Sigmoid colon (tissue), 7 donors: ENCODE measurements at places on chromosomes 6 and 20. TPM values are rescaled to one million over a fixed set of nuclear protein-coding genes. Genes with fewer than 3 reads are reported as not detected.

GRCh38 chr20:37958856-37959520 is 56.1 kb downstream of the VSTM2L start:
- DNase-seq = no peak
- no peaks in the 10 kb centered on the region for H3K4me1 ChIP-seq
- H3K27ac ChIP-seq = no peak overlapping the region
- no peaks in the 10 kb centered on the region for H3K27me3 ChIP-seq
- no peak overlapping the region for H3K4me3 ChIP-seq

GRCh38 chr20:51402201-51402600 is 140.3 kb downstream of the NFATC2 start:
- no peaks in the 10 kb centered on the region for H3K27me3 ChIP-seq
- H3K27ac ChIP-seq = no peak overlapping the region
- no peaks in the 10 kb centered on the region for H3K36me3 ChIP-seq

The LAMA5 gene
- 110 TPM for total RNA-seq

The OOEP gene
- not detected for total RNA-seq

DNA sequence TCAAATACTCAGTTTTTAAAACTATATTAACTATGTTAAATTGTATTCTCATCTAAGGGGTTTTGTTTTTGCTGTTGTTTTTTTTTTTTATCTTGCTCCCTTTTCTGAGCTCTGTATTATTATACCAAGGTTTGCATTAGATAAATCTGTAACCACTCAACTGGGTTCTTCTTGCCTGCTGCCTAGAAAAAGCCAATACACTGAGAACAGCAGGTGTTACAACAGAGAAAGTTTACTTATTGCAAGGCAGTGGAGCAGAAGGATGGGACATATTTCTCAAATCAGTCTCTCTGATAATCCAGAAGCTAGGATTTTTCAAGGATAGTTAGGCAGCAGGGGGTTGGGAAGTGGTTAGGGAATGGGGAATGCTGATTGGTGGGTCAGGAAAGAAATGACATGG is 378.8 kb upstream of the PLCB4 start:
- no peak overlapping the region for H3K27ac ChIP-seq
- no peak for DNase-seq
- peaks cover 2% of the 10 kb centered on the region for H3K36me3 ChIP-seq
- no peaks in the 10 kb centered on the region for H3K4me1 ChIP-seq
- no peaks in the 10 kb centered on the region for H3K27me3 ChIP-seq

DNA sequence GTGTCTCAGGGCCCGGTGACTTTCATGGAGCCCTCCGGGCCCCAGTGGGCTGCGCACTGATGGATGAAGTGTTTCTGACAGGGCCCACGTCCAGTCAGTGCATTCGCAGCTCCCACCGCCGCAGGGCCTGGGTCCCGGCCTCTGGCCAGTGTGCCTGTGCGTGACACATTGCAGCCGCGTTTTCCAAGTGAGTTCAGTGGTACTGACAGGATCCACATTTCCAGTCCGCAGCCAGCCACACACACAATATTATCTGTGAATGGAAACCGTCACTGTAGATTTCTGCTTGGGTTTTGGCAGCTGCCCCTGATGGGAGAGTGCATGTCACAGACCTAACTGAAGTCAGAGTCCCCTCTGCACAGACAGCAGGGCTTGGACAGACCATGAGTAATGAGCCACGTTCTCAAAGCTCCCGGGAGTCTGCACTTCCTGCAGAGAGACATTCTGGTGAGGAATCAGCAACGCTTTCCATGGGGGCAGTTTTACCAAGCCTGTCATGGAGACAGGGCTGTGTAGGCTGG is 171.4 kb downstream of the MYLK4 start:
- H3K27ac ChIP-seq = no peak overlapping the region
- no peak for DNase-seq
- no peaks in the 10 kb centered on the region for H3K4me1 ChIP-seq
- no peak overlapping the region for H3K4me3 ChIP-seq
- no peaks in the 10 kb centered on the region for H3K27me3 ChIP-seq
- H3K36me3 ChIP-seq = no peaks in the 10 kb centered on the region

The SNAP91 gene
- total RNA-seq = 1.8 TPM

- no peaks in the 10 kb centered on the region for H3K36me3 ChIP-seq
- H3K27ac ChIP-seq = no peak overlapping the region
- no peak for DNase-seq
Measured at GRCh38 chr20:59144179-59144830, 19.3 kb upstream of the ZNF831 start.

DNA sequence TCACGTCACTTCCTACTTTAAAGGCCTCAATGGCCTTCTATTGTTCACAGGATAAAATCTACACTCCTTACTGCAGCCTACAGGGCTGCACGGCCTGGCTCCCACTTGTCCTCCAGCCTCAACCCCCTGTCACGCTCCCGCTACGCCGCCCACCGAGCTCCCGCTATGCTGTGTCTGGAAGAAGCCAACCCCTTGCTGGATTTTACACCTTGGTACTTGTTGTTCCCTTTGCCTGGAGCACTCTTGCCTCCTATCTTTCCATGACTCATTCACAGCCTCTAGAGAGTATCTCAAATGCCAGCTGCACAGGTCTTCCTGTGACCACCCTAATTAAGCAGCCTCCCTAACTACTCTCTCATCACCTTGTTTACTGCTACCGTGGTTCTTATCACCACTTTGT is 259.9 kb downstream of the PRKN start:
- H3K36me3 ChIP-seq = no peaks in the 10 kb centered on the region
- DNase-seq = no peak
- no peak overlapping the region for H3K4me3 ChIP-seq
- no peak overlapping the region for H3K27ac ChIP-seq
- H3K4me1 ChIP-seq = no peaks in the 10 kb centered on the region

The BHLHE23 gene
- not detected for total RNA-seq

DNA sequence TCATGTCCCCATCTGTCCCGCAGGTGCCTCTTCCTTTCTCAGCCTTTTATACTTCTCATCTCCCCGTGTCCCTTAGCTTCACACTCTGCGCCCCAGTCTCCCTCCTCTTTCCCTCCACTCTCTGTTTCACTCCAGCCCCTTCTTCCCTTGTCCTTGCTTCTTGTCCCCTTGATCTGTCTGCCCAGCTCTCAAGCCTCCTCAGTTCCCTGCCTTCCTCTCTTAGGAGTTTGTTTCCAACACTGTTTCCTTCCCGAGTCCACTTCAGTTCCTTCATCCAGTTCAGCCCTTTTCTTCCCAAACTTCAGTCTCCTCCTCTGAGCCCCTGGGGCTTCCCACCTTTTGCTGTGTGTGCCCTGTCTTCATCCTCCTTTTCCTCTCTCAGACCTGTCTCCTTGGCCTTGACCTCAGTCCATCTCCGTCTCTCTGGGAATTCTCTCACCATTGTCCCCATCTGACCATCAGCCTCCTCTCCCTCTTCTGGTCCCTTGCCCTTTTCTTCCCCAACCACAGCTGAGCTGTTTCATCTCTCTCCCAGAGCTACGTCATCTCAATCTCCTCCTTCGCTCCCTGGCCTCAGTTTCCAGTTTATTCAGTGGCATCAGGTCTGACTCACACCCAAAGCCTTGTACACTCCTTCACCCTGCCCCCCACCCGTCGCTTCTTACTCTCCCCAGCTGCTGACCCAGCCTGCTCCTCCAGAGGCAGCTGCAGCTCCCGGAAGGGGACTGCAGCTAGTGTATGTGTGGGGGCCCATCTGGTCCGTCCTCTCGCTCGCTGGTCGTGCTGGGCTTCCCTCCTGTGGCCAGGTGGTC is 2.7 kb upstream of the DDR1 start:
- no peak for DNase-seq
- H3K27ac ChIP-seq = peak overlapping the region; percentile 89
- no peaks in the 10 kb centered on the region for H3K27me3 ChIP-seq
- peaks cover 45% of the 10 kb centered on the region for H3K4me1 ChIP-seq
- no peaks in the 10 kb centered on the region for H3K36me3 ChIP-seq

- H3K27ac ChIP-seq = no peak overlapping the region
- H3K27me3 ChIP-seq = no peaks in the 10 kb centered on the region
- H3K4me1 ChIP-seq = no peaks in the 10 kb centered on the region
- no peak overlapping the region for H3K4me3 ChIP-seq
Measured at GRCh38 chr20:44031001-44031574, 116.4 kb downstream of the TOX2 start.

DNA sequence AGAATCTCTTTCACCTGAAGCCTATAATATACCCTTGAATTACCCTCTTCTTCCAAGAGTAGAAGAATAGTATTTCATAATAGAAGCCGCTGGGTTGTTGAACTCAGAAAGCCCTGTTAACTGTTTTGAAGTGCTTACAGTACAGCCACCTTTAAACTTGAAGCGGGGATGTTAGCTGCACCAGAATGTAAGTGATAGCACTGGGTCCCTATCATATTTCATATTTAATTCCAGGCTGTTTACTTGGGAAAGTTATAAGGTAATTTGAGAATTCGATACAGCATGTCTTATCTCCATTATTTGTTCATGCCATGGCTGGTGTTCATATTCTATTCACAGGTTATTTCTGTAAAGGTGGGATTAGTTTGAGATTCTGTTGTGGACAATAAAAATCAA is 63.5 kb upstream of the VSTM2L start:
- no peaks in the 10 kb centered on the region for H3K4me1 ChIP-seq
- no peaks in the 10 kb centered on the region for H3K36me3 ChIP-seq
- H3K27me3 ChIP-seq = no peaks in the 10 kb centered on the region
- DNase-seq = no peak

- H3K4me3 ChIP-seq = no peak overlapping the region
- H3K27ac ChIP-seq = no peak overlapping the region
- no peaks in the 10 kb centered on the region for H3K36me3 ChIP-seq
- DNase-seq = no peak
Measured at GRCh38 chr6:53731866-53732636, 62.8 kb upstream of the LRRC1 start.

The TRMT6 gene
- 12.7 TPM for total RNA-seq

DNA sequence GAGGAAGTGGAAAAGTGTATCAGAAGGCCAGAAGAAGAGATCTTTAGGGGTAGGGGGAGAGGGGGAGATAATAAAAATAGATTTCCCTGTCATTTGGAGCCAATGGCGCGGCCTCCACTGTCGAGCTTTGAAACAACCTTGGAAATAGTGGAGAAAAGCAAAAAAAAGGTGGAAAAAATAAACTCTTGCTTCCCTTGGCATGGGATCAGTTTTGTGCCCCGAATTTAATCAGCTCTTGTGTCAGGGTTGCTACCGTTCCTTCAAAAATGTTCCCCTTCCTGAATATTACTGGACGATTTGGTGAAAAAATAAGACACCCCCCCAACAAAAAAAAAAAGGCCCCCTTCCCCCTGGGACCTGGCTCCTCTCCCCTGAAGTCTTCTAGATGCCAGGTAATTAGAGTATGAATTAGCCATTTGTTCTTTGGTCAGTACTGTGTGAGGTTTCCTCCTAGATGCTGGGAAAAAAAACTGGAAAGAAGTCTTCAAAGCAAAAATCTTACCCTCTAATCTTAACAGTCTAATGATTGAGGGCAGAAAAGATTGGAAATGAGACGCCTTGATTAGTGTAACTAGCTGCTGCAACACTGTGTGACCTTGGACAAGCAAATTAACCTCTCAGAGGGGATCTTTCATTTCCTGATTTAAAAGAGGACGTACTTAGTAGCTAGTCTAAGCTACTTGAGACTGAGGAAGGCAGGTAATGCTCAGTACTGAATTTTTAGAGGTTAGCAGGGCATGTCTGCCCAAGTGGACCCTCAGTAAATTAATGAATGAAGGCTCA is 872 bp upstream of the RBM39 start:
- no peak for DNase-seq
- H3K27ac ChIP-seq = peak overlapping the region; percentile 94
- peak overlapping the region; percentile 49 for H3K4me3 ChIP-seq
- peaks cover under 1% of the 10 kb centered on the region for H3K36me3 ChIP-seq
- no peaks in the 10 kb centered on the region for H3K27me3 ChIP-seq

DNA sequence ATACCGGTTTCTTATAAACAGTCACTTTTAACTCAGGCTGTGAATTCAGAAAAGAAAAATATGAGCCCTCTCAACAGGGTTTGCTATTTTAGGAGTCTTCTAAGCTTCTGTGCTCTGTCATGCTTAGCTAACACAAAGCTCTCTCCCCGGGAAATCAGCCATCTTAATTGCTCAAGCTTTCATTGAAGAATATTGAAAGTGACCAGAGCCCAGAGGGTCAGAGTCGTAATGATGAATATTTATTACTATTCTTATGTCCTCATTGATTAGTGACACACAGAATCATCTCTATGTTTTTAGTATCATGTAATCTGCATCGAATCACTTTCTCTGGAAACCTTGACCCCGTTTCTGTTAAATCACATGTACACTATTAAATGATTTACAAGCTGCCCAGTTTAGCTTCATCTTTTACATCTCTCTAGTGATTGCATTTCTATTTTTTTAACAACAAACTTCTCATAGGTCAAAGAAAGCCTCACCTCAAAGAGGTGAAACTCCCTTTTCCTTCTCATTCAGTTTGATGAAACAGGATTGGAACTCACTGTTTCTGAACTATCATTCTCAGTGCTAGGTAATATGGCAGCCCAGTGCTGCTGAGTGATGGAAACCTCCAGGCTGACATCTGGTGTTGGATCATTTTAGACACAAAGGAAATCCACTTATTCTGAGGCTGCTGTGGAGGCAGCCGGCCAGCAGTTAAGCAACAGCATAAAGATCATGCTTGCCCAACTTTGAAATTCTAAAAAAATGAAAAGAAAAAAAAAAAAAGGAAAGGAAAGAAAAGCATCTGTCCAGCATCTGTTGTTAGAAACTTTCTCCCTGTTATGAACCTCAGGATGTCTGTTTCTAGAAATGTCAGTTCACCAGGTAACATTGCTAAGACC is 96.3 kb downstream of the RFPL4B start:
- peaks cover 6% of the 10 kb centered on the region for H3K4me1 ChIP-seq
- DNase-seq = peak; percentile 84
- no peaks in the 10 kb centered on the region for H3K27me3 ChIP-seq
- H3K36me3 ChIP-seq = no peaks in the 10 kb centered on the region

DNA sequence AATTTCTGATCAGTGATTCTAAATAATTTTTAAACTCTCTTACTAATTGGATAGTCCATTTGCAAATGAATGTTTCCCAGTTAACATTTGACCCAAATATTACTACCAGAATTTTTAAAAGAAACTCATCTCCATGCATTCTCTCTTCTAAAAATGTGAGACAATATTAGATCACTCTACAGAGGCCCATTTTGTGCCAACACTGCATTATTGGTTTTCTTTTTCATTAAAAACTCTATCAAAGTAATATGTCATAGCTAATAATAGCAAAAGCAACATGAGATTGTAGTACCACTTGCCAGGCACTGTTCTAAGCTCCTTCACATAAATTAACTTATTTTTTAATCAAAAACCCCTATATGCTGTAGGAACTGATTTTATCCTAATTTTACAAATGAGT is 345.6 kb upstream of the PLCB4 start:
- DNase-seq = no peak
- H3K27me3 ChIP-seq = no peaks in the 10 kb centered on the region
- no peaks in the 10 kb centered on the region for H3K36me3 ChIP-seq
- H3K4me1 ChIP-seq = peaks cover 18% of the 10 kb centered on the region

DNA sequence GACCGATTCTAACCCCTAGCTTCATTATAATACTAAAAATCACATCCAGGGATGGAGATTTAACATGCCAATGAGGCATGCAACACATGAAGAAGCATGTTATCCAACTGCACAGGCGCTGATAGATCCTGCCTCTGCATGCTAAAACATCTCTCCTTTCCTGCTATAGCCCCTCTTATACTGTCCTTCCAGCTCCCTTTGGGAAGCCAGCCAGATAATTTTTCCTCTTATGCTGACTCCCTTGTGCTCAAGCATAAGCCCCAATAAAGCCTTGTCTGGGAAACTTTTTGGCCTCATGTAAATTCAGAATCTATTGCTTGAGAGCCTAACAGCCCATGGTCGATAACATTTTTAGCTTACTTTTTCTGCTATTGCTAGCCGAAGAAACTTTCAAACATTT is 404.3 kb downstream of the EPM2A start:
- H3K36me3 ChIP-seq = no peaks in the 10 kb centered on the region
- no peak overlapping the region for H3K27ac ChIP-seq
- H3K27me3 ChIP-seq = no peaks in the 10 kb centered on the region
- no peak overlapping the region for H3K4me3 ChIP-seq
- no peaks in the 10 kb centered on the region for H3K4me1 ChIP-seq
- no peak for DNase-seq
